RWPE2 (cell line): ENCODE measurements at places on chromosomes 6 and 20.
A peak's percentile ranks its signal among the peaks of the same experiment; 100 is the strongest.

DNA sequence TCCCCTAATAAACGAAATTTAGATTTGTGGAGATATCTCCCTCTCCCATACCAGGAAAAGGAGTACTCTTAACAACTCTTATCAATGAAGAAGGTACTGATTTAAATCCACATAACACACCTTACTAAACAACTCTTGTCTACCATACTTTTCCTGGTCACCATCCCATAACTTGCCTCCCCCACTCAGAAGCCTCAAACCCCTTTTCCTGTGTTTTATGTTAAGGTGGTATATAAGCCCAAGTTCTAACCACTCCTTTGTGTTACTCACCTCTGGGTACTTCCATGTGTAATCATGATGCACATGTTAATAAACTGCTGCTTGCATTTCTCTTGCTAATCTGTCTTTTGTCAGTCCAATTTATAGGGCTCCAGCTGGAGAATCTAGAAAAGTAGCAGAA is 330.7 kb downstream of the CD83 start:
- DNase-seq, result no peak

- peak; percentile 29 for DNase-seq
Measured at GRCh38 chr20:23125159-23125558, 39.0 kb upstream of the CD93 start.

DNA sequence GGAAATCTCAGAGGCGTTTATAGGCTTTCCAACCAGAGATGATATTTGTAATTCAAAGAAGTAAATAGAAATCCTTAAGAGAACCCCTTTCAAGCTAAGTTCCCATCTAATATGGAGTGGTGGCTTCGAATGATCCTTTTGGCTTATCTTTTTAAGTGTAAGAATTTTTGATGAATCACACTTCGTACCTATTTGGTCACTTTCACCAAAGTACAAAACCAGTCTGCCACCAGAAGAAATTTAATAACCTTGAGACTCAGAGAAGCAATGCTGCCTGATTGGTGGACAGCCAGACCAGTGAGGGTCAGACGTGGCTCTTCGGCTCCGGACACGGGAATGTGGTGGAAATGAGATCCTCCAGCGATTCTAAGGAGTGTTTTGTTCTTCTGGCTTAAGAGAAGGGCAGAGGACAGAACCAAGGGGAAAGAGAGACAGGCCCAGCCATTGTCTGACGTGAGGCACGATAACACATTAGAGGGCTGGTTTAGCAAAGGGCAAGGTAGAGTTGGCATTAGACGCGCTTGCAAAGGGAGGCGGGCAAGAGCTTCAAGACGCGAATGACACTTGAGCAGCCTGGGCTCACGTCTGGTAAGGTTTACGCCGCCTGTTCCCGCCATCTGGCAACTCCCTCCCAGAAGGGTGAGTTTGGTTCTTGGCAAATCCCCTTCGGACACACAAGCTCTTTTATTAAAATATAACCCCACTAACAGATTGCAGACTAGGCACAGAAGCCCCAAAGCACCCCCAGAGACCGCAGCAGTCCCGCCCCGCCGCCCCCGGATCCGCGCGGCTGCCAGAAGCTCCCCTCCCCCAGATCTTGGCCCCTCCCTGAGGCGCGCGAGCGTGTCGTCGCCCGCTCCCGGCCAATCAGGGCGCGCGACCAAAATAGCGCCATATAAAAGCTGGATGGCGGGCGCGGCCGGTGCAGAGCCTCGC is 50.0 kb upstream of the EZR start:
- no peak for DNase-seq

DNA sequence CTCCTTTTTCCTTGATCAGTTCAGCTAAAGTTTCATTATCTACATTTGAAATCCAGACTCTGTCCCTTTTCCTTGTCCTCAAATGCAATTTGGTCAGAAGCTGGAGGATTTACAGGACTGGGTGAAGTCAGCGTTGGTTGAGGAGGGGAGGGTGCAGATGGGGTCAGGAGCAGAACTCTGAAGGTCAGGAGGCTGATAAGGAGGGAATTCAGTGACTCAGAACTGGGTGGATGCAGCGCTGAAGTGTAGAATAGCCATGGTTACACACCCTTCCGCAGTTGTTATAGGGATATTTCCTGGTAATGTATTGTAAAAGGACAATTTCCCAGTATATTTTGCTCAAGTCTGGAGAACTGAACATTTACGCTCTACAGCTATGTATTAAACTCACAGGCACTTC is 133.1 kb upstream of the FOXA2 start:
- DNase-seq, result no peak

GRCh38 chr6:8082954-8083858 is 19.0 kb upstream of the BLOC1S5 start:
- DNase-seq, result no peak

- no peak for DNase-seq
Measured at GRCh38 chr6:88997327-88997726, 33.9 kb upstream of the RNGTT start.

DNA sequence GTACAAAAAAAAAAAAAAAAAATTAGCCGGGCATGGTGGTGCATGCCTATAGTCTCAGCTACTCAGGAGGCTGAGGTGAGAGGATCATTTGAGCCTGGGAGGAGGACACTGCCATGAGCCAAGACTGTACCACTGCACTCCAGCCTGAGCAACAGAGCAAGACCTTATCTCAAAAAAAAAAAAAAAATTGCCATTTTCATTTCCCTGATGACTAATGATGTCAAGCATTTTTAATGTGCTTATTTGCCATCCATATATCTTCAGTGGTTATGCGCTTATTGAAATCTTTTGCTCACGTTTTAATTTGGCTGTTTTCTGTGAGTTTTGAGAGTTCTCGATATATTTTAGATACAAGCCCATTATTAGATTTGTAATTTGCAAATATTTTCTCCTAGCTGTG is 46.7 kb downstream of the PFDN4 start:
- DNase-seq, result no peak

GRCh38 chr6:158414851-158415262 is 102.6 kb downstream of the TULP4 start:
- DNase-seq, result no peak

DNA sequence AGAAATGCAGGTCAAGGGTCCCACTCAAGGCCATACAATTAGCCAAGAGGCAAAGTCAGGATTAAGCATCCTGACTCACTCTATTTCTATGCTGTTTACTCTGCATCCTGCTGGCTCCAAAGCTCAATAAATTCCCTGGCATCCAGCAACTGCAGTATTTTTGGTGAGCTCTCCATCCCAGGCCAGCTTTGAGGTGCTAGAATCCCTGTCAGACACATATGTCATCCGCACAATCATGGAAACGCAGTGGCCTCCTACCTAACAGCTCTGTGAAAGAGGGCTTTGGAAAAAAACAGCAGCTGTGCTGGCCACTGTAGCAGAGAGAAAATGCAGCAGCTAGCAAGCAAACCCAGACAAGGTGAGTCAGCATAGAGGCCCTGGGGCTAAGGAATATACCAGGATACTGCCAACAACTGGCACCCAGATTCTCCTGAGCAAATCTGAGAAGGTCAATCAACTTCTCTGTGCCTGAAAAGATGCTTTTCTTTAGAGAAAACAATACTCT is 58.4 kb downstream of the ANKEF1 start:
- DNase-seq, result peak; percentile 77
